ENCODE measurements at places on chromosomes 11 and 22.

- no peak for ATAC-seq
Observed at GRCh38 chr11:72618803-72619202, 55.4 kb downstream of the PDE2A start.

DNA sequence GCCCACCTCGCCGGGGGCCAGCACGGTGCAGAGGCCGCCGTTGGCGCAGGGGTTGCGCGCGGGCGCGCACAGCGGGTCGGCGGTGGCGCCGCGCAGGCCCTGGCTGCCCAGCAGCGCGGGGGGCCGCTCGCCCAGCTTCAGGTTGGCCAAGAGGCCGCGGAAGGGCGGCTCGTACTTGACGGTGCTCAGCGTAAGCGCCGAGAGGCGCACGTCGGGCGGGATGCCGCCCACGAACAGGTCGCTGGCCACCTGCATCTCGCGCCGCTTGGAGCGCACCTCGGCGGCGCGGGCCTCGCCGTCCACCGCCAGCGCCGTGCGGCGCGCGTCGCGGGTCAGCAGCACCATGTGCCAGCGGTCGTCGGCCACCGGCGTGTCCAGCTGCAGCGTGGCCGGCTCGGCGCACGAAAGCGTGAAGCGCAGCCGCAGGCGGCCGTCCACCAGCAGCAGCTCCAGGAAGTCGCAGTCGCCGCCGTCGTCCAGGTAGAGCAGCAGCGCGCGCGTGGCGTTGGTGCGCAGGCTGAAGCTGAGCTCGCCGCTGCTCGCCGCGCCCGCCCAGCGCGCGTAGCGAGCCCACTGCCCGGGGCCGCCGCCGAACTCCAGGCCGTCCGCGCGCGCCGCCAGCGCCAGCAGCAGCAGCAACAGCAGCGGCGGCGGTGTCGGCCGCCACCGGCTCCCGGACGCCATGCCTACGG lies 9.8 kb downstream of the NRXN2 start:
- ATAC-seq, result peak; percentile 45

DNA sequence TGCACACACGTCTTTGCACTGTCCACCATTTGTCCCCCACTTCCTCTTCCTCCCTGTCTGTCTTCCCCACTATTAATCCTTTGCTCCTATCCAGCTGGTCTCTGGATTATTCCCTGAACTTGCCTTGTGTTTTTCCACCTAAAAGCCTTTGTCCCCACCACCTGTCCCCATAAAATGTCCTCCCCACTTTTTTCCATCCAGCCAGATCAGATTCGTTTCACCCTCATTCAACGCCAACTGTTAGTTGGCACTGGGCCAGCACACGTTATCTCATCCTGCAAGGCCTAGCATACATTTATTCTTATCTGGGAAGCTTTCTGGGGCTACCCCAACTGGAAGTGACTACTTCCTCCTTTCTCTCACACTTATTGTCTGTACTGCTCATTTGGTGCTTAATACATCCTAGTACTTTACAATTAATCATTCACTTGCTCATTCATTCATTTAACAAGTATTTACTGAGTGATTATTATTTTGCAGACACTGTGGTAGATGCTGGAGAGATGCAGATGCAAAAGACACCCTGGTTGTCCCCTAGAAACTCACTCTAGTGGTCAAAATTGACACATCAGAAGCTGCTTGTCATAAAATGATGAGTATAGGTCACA lies 96.2 kb downstream of the RASSF10 start:
- ATAC-seq, result peak; percentile 29

DNA sequence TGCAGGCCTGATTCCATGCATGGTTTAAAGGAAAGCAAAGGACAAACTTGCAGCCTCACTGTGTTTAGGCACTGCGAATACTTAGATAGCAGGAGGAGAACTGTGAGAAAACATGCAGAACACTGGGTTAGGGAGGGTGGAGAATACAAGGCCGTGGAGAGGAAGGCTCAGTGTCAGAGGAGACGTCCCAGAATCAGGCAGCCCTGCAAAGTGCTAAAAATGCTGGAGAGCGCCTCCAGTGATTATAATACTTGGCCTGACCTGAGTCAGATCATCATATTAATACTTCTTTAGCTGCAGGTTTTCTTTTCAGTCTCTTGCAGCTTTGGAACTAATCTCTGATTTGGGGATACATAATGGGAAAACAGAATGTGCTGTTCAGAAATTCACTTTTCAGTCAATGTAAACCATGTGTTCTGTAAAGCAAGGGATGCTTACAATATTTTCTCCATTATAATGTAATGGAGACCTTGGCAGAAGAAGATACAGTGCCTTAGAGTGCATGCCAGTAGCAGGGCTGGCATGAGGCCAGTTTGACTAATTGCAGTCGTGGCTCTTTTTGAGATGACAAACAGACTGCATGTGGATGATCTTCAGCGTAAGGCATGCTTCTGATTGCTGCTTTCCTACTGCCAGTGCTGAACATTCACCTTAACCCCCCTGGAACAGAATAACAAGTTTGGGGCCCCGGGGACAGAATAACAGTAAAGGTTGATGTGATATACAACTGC lies 16.8 kb downstream of the EXT2 start:
- ATAC-seq, result peak; percentile 43

DNA sequence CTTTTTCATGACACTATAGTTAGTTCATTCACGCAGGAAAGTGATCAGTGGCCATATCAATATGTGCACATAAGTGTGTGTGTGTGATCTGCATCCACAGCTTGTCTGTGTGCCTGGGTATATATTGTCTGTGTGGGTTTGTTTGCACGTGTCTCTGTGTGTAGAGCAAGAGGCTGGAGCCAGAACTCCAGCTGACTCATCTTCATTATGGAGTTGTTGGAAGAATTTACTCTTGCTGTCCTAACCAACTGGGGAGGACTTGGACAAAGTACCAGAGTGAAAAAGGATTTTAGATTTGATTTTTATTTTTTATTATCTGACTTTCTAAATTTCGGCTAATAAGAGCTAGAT lies 63.9 kb downstream of the TP53I11 start:
- no peak for ATAC-seq

GRCh38 chr11:58919561-58919960 lies 19.7 kb upstream of the GLYATL1 start:
- no peak for ATAC-seq

DNA sequence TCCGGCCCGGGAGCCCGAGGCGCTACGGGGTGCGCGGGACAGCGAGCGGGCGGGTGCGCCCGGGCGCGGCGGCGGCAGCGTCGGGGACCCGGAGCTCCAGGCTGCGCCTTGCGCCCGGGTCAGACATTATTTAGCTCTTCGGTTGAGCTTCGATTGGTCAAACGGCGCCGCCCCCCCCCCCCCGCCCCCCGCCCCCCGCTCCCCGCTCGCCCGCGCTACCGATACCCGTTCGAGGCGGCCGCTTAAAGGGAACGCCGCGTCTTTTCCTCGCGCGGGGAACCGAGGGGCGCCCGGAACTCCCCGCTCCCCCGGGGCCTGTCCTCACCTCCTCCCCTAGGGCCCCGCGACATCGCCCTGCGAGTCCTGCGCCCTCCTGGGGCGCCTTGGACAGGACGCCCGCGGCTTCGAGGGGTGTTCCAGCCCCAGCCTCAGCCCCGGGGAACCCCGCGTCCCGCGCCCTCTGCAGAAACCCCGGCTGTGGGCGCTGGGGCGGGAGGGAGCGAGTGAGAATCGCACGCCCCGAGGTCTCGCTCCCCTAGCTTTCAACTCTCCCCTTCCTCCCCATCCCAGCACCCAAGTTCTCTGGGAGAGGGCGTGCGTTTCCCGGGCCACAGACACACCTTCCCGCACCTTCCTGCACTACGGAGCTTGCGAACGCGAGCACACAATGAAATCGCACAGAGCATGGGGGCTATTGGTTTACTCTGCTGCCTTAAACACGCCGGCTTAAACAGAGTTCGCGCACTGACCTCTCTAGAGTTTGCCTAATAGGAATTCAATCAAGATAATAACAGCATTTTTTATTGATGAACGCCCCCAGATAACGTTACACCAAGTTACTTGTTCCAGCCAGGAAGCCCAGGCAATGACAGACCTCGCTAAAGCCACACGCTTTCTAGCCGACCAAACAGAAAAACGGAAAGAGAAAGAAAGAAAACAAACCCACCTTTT lies at the start of gene BDNF:
TSS of gene BDNF (minus strand) at position 105 of the 951 bp plus-strand sequence. CDS start 41,891 bp downstream, outside the sequence.
- peak; percentile 30 for ATAC-seq

DNA sequence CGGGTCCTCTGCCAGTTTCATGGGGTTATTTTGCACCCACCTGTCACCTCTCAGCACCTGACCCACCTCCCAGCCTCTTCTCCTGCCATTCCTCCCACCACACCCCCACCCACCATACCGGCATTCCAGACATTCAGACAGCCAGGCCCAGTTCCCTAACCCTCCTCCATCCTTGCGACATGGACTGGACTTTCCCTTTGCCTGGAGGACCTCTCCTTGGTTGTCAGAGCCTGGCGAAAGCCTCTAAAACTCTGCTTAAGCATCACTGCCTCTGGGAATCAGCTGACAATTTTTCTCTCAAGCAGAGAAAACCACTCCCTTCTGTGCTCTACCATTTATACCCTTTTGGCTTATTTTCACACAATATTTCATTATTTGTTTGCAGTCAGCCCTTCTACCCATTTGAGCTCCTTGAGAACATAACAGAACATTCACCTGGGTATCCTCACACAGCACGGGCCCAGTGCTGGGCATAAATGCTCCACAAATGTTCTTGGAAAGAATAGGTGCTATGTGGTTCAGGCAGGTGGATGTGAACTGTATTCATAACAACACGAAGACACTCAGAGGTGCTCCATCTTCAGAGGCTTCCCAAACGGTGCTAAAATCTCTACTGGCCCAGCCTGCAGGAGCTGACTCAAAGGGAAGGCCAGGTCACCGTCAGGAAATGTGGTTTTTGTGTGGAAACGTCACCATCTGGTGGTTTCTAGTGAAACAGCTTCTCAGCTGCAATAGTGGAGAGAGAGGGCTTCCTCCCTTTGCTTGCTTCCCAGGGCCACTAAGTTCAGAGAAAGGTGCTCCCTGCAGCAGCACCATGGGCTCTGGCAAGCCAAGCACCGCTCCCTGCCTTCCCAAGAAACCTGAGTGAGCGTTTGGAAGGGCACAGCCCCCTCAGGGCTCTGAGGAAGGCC lies 10.4 kb downstream of the SPATA19 start:
- ATAC-seq, result peak; percentile 67

- no peak for ATAC-seq
Observed at GRCh38 chr22:20577045-20577444, 69.6 kb downstream of the MED15 start.

DNA sequence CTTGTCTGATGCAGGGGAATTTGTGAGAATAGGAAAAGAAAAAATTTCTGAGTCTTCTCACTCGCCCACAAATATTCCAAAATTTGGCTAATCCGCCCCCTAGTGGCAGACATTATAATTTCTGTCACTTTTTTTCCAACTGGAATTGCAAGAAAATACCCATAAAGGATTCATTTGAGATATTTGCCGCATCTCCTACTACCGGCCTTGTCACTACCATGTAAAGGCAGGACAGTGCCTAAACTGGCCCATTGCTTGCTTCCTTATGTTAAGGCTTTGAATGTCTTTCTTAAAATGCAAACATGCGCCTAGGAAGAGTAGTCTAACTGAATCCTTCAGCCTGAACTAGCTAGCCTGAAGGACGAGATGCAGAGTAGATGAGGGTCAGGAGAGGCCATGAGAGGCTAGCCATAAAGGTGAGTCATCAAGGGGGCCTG lies 9.3 kb upstream of the CEP295 start:
- no peak for ATAC-seq

- no peak for ATAC-seq
Observed at GRCh38 chr11:5151713-5152153, 2.8 kb downstream of the OR52A1 start.

DNA sequence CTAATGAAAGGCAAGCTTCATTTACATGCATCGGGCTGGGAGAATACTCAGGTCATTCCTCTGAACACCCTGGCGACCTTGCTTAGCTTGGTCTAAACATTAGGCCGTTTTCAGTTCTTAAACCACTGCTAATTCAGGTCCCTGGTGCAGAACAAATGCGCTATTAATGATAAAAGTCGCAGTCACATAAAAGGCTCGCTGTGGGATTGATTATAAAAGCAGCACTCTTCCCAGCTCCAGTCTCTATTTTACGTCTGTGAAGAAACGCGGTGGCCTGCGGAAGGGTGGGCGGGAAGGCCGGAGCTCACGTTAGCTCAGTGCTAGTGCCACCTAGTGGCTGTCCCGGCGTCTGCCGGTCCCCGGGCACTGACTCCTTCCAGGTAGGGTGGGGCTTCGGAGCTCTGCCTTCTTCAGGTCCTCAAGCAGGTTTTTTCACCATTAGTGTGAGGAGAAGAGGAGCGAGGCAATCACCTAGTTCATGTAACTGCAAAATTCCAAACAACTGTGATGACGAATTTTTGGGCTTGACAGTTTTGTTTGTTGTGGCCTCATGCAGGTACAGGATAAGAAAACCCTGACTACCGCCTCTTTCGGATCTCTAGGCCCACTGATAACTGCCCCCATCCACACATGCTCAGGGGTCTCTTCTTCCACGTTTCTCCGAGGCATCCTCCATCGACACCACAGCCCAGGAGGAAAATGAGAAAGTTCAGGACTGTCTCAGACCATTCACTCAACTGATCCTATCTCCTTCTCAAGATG lies 66.5 kb upstream of the CLMP start:
- peak; percentile 96 for ATAC-seq
